ENCODE measurements at places on chromosomes 6 and 20. TPM values are rescaled to one million over a fixed set of nuclear protein-coding genes. Genes with fewer than 3 reads are reported as not detected.

Gene DTD1
- total RNA-seq: 77.7 TPM

Gene FOXO3
- total RNA-seq: 5.4 TPM

Gene RTF2
- total RNA-seq: 89.5 TPM

Gene MTRF1L
- 15.1 TPM for total RNA-seq

Gene OR2H2
- not detected for total RNA-seq

Gene ZSCAN12
- total RNA-seq: 1.3 TPM

Gene GMDS
- 10.9 TPM for total RNA-seq

Gene RSPH3
- total RNA-seq: 4.6 TPM

Gene KCNQ2
- 0.58 TPM for total RNA-seq

Gene CTAGE9
- not detected for total RNA-seq

Gene TREML2
- total RNA-seq: not detected

Gene FLRT3
- total RNA-seq: 1.3 TPM

Gene ADGRB3
- not detected for total RNA-seq

Gene DNAJC5
- 23.7 TPM for total RNA-seq

Gene XKR7
- not detected for total RNA-seq

Gene HLA-DQB1
- total RNA-seq: not detected

Gene PGC
- not detected for total RNA-seq

Gene PTK6
- 2.5 TPM for total RNA-seq

Gene PDYN
- not detected for total RNA-seq

Gene SNAP91
- total RNA-seq: 0.14 TPM

Gene HBS1L
- 33.8 TPM for total RNA-seq

Gene C20orf144
- 0.07 TPM for total RNA-seq

Gene SAMD5
- 0.48 TPM for total RNA-seq

Gene FAM83B
- not detected for total RNA-seq

Gene PLAGL2
- 13.9 TPM for total RNA-seq

Gene SHLD1
- total RNA-seq: 7.4 TPM

Gene TGM3
- not detected for total RNA-seq

Gene LGSN
- total RNA-seq: 2.3 TPM

Gene IL17F
- not detected for total RNA-seq

Gene CST1
- total RNA-seq: 0.44 TPM

Gene PKIG
- total RNA-seq: 36.0 TPM
